Effector memory CD8-positive, alpha-beta T cell (primary cell): ENCODE measurements at places on chromosomes 5 and 9.

DNA sequence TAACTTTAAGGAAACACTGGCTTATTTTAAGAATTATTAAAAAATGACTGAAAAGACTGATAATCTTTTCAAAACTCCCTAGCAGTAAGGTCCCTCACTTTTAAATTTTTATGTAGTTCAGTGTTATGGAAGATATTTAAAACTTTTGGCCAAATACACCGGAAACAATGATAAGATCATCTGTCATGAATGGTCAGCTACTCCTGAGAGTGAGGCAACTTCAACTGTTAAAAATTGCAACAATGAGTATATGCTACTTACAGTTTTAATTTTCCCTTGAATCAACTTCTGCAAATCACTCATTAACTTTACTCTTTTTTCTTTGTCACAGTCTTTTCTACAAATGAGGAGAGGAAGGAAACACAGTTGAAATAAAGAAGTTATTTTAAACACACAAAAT lies 10.8 kb downstream of the PUM3 start:
- H3K27me3 ChIP-seq: no peaks in the 10 kb centered on the region
- peaks cover 86% of the 10 kb centered on the region for H3K36me3 ChIP-seq

DNA sequence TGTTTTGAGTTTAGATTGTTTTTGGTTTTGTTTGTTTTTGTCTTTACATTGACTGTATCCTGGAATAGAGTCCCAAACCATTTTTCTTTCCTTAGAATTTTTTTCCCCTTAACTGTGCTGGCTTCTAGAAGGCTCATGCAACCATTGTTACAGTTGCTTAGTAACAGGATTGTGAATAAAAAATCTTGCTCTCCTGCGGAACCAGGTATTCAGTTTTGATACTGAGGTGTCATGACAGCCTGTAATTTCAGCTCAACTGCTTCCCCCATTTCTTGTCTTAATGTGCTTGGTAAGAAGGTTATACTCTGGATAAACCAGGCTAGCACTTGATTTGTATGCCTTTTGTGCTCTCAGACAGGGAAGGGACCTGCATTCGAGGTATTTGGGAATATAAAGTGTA lies 42.1 kb downstream of the FOCAD start:
- no peaks in the 10 kb centered on the region for H3K27me3 ChIP-seq
- H3K36me3 ChIP-seq: peaks cover 4% of the 10 kb centered on the region

GRCh38 chr5:132050136-132050535 lies 10.3 kb upstream of the IL3 start:
- H3K4me3 ChIP-seq: no peak overlapping the region
- H3K36me3 ChIP-seq: peaks cover 4% of the 10 kb centered on the region
- peaks cover 5% of the 10 kb centered on the region for H3K4me1 ChIP-seq
- no peaks in the 10 kb centered on the region for H3K27me3 ChIP-seq

GRCh38 chr9:36486329-36486932 lies 86.3 kb upstream of the MELK start:
- H3K36me3 ChIP-seq: peaks cover 13% of the 10 kb centered on the region
- H3K27me3 ChIP-seq: no peaks in the 10 kb centered on the region
- H3K27ac ChIP-seq: peak overlapping the region; percentile 87
- peak overlapping the region; percentile 79 for H3K4me3 ChIP-seq
- peaks cover 45% of the 10 kb centered on the region for H3K4me1 ChIP-seq
- no peak for DNase-seq

- no peak overlapping the region for H3K27ac ChIP-seq
- no peaks in the 10 kb centered on the region for H3K36me3 ChIP-seq
- H3K27me3 ChIP-seq: no peaks in the 10 kb centered on the region
- no peak overlapping the region for H3K4me3 ChIP-seq
Observed at GRCh38 chr5:124349931-124350330, 396.5 kb downstream of the ZNF608 start.

- H3K4me3 ChIP-seq: peak overlapping the region; percentile 78
- H3K27me3 ChIP-seq: no peaks in the 10 kb centered on the region
- peaks cover 58% of the 10 kb centered on the region for H3K4me1 ChIP-seq
Observed at GRCh38 chr9:114906922-114907571, 23.3 kb downstream of the TNFSF8 start.

DNA sequence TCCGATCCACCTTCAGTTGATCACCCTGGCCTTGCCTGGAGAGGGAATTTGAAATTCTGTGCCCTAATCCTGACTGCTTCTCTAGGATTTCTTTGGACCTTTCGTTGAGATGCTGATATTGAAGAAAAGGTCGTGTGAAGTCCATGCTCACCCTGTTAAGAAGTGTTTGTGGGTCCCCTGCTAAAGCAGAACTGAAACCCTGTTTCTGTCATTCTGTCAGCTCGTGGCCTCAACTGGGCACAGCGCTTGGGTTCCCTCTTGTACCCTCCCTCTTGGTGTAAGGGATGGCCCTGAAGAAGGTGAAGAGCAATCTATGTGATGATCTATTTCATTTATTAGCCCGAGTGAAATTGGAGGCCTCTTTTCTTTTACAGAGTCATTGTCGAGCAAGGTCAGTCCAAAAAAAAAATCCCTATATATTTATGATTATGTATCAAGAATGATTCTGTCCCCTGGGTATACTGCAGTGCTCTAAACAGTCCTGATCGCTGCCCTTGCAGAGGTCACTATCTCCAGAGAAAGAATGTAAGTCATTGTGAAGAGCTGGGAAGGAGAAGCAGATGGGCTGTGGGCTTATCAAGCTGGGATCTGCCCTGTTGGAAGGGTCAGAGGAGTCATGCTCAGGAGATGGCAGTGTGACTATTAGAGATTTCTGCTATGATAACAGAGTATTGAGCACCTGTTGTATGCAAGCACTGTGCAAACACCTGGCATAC lies 56.1 kb downstream of the WWC1 start:
- no peak overlapping the region for H3K27ac ChIP-seq
- peaks cover 50% of the 10 kb centered on the region for H3K27me3 ChIP-seq
- no peaks in the 10 kb centered on the region for H3K36me3 ChIP-seq
- DNase-seq: no peak

- H3K27me3 ChIP-seq: peaks cover 88% of the 10 kb centered on the region
- H3K36me3 ChIP-seq: peaks cover 14% of the 10 kb centered on the region
- no peak for DNase-seq
- no peak overlapping the region for H3K4me3 ChIP-seq
- H3K27ac ChIP-seq: no peak overlapping the region
- H3K4me1 ChIP-seq: peaks cover 5% of the 10 kb centered on the region
Observed at GRCh38 chr5:93573354-93574351, 7.4 kb downstream of the NR2F1-AS1 start.

DNA sequence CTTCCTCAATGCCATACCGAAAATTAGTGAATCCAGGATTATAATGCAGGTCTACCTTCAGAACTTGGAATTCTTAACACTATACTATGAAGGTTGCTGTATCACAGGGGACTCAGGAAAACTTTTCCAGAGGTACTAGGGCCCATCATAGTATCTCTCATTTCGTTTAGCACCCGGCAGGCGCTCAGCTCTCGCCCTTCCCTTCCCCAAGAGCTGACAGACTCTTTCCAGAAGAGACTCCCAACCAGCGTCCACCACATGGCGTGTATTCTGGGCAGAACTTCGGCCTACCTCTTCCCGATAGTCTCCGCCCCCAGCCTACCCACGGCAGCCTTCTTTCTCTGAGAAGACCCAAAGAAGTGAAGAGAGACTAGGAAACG lies 271 bp downstream of the NOL8 start:
- peak overlapping the region; percentile 97 for H3K27ac ChIP-seq
- no peaks in the 10 kb centered on the region for H3K27me3 ChIP-seq
- H3K36me3 ChIP-seq: peaks cover 27% of the 10 kb centered on the region
- peaks cover 26% of the 10 kb centered on the region for H3K4me1 ChIP-seq
- DNase-seq: no peak

- peak overlapping the region; percentile 97 for H3K27ac ChIP-seq
- no peak overlapping the region for H3K4me3 ChIP-seq
- peaks cover 24% of the 10 kb centered on the region for H3K36me3 ChIP-seq
Observed at GRCh38 chr5:172776235-172776594, 5.2 kb upstream of the DUSP1 start.

- H3K36me3 ChIP-seq: no peaks in the 10 kb centered on the region
- no peak overlapping the region for H3K27ac ChIP-seq
- H3K4me3 ChIP-seq: no peak overlapping the region
Observed at GRCh38 chr9:27361492-27361891, 64.5 kb upstream of the EQTN start.

GRCh38 chr9:93575796-93576257 lies 557 bp upstream of the PHF2 start:
- H3K27ac ChIP-seq: peak overlapping the region; percentile 90
- H3K27me3 ChIP-seq: no peaks in the 10 kb centered on the region
- peaks cover 43% of the 10 kb centered on the region for H3K4me1 ChIP-seq
- H3K36me3 ChIP-seq: peaks cover 14% of the 10 kb centered on the region
- peak overlapping the region; percentile 87 for H3K4me3 ChIP-seq
